ENCODE measurements at places on chromosomes 7 and 10.

GRCh38 chr10:97940534-97940933, 89.9 kb downstream of the CRTAC1 start:
- no peak for DNase-seq

- DNase-seq = no peak
These were observed 183.5 kb downstream of the RNF133 start for GRCh38 chr7:122515404-122515803.

GRCh38 chr7:113008755-113009154, 77.9 kb downstream of the GPR85 start:
- DNase-seq = no peak

DNA sequence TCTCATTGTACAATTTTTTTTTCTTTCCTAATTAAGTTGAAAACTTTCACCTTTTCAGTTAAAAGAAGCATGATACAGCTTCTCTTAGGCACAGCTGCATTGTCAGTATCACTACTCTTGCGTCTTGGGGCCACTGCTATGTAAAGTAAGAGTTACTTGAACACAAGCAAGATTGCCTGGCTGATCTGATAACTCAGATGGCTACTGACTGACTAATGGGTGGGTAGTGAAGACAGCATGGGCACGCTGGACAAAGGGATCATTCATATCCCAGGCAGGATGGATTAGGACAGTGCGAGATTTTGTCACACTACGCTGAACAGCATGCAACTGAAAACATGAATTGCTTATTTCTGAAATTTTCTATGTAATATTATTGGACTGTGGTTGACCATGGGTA, 11.6 kb upstream of the ADAMTS14 start:
- no peak for DNase-seq

DNA sequence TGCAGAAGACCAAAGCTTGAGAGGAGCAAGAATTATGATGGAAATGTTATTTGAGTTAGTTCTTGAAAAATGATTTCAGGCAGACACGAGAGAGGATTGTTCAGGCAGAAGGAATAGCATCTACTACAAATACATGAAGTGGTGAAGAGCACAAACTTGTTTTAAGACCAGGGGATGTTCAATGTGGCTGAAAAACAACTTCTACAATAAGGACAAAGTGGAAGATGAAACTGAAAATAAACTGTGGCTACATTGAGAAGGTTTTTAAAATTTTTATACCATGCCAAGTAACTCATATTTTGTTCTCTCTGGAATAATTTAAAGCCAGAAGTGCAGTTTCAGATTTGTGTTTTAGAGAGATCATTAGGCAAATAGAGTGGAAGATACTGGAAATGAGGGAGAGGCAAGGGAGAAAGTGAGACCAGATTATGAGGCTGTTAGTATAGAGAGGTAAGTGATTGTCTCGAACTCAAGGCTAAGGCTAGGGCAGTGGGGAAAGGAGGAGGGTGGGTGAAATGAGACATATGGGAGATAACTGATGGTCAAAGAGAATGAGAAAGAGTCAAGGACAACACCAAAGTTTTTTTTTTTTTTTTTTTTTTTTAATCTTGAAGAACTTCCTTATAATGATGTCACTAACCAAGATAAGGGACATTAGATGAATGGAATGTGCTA, 115.4 kb downstream of the MDFIC start:
- no peak for DNase-seq

GRCh38 chr10:24851629-24852028, 100.8 kb downstream of the PRTFDC1 start:
- no peak for DNase-seq

- no peak for DNase-seq
These were observed 279.8 kb downstream of the CAMK1D start for GRCh38 chr10:12628964-12629766.

- DNase-seq = no peak
These were observed 36.7 kb downstream of the WAC start for GRCh38 chr10:28569506-28570159.

DNA sequence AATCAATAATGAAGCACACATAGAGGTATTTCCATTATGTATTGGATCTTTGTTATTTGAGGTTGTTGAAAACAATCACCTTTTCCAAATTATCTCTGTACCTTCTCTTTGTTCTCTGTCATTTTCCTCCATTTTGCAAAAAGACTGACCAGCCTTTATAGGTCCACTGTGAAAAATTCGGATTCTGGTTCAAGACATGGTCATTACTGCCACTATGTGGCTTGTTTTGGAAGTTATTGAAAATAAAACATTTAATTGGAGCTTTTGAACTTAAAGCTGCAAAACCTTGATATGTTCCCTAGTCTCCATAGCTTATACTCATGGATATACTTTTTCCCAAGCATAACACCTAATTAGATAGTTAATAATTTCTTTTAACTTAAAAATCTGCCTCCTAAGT, 1094.4 kb downstream of the NRG3 start:
- no peak for DNase-seq

GRCh38 chr10:116777006-116777405, 34.6 kb upstream of the HSPA12A start:
- no peak for DNase-seq

- no peak for DNase-seq
These were observed 8.0 kb downstream of the PDGFA start for GRCh38 chr7:511476-512145.

DNA sequence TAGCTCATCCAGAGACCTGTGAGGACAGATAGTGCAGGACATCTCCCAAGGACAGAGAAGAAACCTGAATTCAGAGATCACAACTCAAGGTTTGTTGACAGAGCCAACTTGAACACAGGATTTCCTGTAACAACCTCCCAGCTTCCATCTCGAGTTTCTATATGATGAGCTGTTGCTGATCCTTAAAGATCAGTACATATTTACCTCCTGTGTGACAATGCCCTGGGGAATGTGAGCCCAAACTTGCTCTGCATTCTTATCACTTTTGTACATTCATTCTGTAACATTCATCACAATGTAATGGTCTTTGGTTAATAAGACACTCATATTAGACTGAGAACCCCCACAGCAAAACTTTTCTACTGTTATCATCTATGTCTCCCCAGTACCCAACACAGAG, 468.6 kb downstream of the XPNPEP1 start:
- DNase-seq = no peak

DNA sequence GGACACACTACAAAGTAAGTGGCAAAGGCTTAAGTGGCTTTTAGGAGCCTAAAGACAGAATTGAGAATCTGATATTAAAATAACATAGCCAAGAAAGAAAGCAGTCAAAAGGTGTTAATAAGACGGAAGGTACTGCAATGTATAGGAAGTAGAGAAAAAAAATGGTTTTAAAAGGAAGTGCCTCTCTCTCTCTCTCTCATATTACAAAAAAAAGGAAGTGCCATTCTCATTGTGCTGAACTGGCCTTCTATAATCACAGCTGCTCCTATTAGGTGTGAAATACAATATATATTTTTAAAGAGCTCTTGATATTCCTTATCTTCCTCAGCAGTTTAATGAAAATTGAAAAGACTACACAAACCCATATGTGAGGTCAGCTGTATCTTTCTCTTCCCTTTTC, 199.4 kb upstream of the NPVF start:
- no peak for DNase-seq

DNA sequence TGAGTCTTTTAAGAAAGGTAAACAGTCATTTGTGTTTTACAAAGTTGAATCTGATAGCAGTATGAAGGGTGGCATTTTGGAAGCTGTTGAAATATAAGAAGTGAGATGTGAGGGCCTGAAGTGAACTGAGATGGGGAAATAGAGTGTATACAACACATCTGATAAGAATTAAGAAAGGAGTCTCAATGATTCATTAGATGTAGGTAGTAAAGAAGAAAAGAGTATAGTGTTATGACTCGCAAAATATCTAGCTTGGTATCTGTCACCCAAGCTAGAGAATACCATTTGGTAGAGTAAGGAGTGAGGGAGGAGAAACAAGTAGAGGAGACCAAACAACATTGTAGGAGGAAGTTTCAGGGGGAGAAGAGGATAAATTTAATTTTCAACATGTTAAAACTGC, 5.3 kb downstream of the PTPN12 start:
- no peak for DNase-seq

All from stimulated activated CD4-positive, alpha-beta T cell treated with anti-CD3 and anti-CD28 coated beads, Interleukin-1b, Interleukin-23, amount 100 ng/mL, for 4 hours (primary cell).